ENCODE measurements at places on chromosomes 3 and 15. TPM values are rescaled to one million over a fixed set of nuclear protein-coding genes. Genes with fewer than 3 reads are reported as not detected.

Gene IL17RC
- 90.6 TPM for total RNA-seq

Gene MRAS
- 74.8 TPM for total RNA-seq

Gene GXYLT2
- total RNA-seq: 7.4 TPM

Gene GJD2
- not detected for total RNA-seq

Gene PLS1
- 15.7 TPM for total RNA-seq

Gene EFHB
- 2.6 TPM for total RNA-seq

Gene STRA6
- total RNA-seq: 0.98 TPM

Data from breast epithelium (tissue), 4 donors.